Peyer's patch (tissue), 4 donors: ENCODE measurements at places on chromosomes 6 and 20.

DNA sequence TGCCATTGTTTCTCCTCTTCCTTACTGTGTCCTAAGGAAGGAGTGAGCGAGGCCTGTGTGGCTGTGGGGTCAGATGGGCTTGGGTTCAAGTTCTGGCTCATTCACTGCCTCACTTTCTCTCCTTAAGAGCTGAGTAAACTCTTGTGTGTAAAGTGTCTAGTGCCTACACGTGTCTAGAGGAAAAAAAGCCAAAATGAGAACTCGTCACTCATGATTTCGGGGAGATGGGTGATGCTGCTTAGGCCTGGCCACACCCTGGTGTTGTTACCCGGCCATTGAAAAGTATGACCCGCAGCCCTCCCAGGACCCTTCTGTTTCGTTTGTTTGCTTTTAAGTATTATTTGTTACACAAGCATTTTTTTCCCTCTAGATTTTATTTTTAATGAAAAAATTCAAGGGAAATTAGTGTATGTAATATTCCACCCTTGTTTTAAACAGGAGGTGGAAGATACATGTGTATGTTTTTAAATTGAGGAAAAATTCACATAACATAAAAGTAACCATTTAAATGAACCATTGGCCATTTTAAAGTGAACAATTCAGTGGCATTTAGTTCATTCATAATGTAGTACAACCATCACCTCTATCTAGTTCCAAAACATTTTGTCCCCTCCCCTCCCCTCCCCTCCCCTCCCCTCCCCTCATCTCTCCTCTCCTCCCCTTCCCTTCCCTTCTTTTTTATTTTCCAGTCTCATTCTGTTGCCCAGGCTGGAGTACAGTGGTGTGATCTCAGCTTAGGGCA is 71.0 kb downstream of the CEBPB start:
- no peak for DNase-seq

- DNase-seq = no peak
Measured at GRCh38 chr6:138162111-138162954, 594 bp downstream of the ARFGEF3 start.

DNA sequence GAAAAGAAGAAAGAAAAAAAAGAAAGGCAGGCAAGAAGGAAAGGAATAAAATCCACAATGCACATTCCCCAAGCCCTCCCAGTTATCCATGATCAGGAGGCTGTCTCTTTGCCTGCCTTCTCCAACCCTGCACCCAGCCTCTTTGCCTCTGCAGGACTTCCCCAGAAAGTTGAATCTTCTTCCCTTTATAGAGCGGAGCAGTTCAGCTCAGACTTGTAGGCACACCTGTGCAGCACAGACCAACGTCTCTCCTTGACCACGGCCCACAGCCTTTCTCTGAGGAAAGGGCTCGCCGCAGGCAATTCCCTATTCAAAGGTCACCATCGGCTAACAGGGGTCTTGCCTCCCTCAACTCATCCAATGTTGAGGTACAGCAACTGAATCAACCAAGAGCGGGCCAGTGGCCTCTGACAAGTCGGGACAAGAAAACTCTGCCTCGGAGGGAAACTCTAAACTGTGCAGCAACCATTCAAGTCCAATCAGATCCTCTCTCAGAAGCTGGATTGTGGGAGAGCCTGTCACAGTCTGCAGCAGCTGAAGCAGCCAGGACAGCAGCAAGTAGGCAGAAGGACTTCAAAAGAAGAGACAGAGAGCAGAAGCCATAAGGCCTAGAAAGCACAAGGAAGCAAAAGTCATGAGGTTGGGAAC is 529.2 kb upstream of the JARID2 start:
- no peak for DNase-seq

DNA sequence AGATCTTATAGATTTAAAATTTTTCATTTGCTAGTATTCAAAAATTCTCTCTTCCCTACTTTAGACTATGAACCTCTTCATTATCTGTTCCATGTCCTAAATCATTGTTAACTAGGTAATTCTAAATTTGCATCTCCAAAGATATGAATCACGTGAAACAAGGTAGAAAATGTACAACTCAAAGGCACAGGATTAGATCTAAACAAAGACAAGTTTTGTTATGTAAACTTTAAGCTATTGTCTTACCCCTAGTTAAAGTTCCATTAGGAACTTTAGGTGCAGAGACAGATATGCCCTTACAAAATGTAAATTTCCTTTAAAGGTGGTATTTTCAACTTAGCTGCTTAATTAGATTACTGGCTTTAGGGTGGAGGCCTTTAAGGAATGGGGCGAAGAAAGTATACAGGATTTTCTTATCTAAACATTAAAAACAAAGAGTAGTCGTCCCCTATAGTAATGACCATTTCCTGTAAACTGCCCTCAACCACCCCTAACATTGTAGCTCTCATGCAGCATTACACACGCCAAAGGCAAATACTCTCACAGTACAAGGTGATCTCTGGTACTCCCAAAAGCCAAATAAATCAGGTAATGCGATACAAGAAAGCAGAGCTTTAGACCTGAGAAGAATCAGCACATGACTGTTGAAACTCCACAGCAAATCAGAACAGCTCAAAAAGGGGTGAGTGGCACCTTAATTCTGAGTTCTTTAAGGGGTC is 57.4 kb upstream of the MRAP2 start:
- DNase-seq = no peak

GRCh38 chr20:7302250-7302649 is 534.8 kb downstream of the BMP2 start:
- no peak for DNase-seq

DNA sequence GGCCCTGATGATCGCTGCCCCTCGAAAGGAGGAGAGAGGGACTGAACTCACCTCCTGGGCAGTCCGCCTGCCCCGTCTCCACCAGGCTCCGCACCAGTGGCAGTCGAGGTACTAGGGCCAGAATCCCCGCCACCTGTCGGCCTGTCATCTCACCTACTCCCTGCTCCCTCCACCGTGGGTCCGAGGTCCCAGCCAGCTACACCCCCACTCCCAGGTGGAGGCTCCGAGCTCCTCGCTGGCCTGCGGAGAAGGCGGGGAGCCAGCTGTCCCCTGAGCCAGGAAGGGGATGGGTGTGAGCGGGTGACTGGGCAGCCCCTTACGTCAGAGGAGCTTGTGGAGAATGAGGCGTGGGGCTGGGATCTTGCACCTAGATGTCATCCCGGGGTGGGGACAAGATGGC is 1066.5 kb upstream of the MANEA start:
- DNase-seq = no peak
